AG10803 (cell line): ENCODE measurements at places on chromosomes 5 and 9.
A peak's percentile ranks its signal among the peaks of the same experiment; 100 is the strongest.

DNA sequence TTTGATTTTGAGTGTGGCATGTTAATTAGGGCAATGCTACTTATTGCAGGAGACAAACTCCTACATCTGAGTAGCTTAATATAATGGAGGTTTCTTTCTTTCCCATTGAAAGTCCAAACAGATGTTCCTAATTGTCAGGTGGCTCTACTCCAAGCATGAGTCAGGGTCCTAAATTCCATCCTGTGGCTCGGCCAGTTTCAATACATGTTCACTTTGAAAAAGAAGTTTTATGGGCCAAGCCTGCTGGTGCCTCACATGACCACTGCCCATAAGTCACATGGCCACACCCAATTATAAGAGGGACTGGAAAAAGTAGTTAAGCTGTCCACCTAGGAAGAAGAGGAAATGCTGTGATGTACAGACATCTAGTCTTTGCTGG is 170.4 kb downstream of the ARRDC3 start:
- DNase-seq = peak; percentile 98

GRCh38 chr5:7609726-7610125 is 213.8 kb downstream of the ADCY2 start:
- no peak for DNase-seq

DNA sequence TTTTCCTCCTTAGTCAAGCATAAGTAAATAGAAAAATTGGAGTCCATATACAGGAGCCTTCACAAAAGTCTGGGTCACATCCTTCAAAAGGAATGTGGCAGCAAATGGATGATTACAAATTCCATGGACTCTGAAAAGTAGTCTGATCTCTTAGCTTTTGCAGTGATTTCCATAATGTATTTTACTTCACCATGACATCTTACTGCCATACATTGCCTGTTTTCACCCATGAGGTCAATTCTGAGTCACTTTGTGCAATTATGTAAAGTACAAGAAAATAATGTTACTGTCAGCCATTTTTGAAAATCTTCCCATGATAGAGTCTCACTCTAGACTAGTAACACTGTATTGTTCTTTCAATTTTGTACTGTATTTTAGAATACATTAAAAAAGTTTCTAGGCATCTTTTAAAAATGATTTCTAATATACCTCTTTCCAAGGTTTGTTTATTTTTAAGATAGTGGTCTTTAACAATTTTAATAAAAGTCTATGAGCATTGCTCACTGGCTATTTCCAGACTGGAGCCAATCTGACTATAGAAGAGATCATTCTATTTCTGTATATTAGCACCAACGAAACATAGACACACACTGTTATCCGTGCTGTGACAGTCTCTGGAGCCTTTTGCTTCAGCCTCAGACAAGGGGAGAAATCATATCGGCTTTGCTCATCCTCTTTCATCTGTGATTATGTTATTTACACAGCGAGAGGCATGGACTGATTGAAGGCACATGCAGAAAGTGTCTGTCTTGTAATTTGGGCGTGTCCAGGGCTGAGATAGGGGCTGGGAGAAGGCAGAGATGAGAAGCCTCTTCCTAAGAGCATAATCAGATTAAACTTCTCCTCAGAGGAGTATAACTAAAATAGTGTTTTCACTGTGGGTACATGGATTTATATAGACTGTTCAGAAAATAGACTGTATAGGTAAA is 22.9 kb upstream of the ACTBL2 start:
- no peak for DNase-seq

DNA sequence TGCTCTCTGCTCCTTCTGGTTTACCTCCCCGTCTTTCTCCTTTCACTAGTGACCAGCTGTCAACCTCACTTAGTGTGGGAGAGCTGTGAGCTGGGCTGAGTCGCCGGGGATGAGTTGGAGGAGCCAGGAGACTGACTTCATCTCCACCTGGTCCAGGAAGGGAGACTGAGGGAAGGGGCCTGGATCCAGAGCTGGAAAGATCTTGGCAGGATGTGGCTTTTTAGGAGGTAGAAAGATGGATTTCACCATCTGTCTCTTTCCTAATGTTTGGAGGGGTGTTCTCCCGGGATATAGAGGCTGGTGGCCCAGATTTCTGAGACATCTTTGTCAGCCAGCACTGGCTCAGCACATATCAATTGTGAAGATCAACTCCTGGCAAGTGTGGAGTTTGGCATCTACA is 37.1 kb upstream of the TNC start:
- no peak for DNase-seq

GRCh38 chr5:58380655-58381054 is 79.2 kb downstream of the PLK2 start:
- DNase-seq = no peak

- no peak for DNase-seq
Observed at GRCh38 chr5:177555228-177555627, 865 bp upstream of the FAM193B start.

GRCh38 chr9:79308012-79308411 is 263.8 kb upstream of the TLE4 start:
- no peak for DNase-seq

DNA sequence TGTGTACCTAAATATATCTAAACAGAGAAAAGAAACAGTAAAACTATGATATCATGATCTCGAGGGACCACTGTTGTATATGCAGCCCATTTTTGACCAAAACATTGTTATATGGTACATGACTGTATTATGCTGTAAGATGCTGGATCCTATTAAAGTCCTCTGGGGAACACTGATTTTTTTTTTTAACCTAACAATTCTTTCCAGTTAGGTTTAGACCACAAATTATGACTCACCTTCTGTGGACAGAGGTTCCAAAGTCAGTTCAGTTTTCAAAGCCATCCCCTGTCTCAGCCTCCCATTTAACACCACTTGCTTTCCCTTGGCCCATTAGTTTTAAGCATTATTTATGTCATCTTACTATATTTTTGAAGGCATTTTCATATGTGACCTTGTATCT is 27.1 kb downstream of the TRMO start:
- no peak for DNase-seq

DNA sequence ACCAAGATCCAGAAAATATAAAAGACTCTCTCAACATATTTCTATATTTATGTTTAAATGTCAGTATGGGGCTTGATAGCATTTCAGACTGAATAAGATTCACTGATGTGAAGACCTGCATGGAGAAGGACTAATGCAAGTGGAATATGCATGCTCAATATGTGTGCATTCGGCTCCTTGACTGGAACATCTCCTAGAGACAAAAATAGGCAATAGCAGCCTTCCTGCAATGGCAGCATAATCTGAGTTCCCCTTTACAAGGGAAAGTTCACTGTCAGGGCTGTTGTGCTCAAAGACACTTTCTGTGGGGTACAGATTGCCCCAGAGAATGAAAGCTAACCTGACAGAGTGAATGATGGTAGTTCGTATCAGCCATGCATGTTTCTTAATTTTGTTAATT is 42.4 kb downstream of the STARD4 start:
- DNase-seq = no peak

DNA sequence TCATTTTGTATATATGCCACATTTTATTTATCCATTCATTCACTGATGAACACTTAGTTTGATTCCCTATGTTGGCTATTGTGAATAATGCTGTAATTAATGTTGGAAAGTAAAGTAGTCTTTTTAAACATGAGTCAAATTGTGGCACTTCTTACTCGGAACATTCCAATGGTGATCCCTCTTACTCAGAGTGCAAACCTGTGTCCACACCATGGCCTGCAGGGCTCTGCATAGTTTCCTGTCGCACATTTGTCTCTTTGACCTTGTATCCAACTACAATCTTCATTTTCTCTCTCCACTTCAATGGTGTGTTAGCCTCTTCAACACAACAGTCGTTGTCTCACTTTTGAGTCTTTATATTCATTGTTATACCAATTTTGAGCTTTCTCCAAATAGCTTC is 98.1 kb upstream of the PAPPA start:
- no peak for DNase-seq

DNA sequence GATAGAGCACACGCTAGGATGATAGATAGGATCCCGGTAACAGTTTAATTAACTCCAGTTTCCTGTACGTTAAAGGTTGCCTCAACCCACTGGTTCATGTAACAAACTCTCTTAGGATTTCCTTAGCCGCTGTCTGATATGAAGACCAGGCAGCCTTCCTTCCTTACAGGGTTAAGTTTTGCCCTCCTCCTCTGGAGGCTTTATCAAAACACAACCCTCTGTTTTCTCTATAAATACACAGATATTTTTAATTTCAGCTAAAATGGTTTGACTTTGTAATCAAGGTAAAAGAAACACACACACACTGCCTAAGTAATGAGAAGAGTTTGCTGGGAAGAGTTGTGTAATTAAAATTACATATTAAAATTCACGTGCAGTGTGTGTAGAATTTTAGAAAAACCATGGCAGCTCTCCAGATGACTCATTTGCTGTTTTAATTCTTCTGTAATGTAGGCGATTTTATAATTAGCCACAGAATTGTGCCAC is 369.8 kb downstream of the CSNK1G3 start:
- peak; percentile 54 for DNase-seq

DNA sequence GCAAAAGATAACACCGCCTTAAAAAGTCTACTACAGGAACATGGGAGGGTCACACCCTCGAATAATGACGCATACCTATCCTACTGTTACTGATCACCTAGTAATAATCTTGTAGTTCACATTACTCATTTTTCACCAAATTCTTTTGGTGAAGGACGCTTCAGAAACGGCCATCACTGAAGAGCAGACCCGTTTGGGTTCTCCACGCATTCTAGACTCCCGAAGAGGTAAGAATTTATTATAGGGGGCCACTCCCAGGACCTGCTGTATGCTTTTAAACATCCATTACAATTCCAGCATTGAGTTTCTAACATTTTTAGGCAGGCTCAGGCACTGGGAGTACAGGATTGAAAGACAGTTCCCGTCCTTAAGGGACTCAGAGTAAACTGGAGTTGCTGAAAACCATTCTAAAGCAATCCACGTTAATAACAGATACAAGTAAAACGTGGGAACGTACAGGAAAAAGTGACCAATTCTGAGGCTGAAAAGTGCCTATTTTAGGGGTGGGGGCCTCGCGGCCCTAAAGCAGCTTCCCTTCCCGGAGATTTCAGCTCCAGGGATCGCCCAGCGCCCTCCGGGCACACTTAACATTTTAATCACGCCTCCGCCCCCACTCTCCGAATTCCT is at the start of gene FER:
TSS of gene FER (plus strand) at position 124 of the 627 bp plus-strand sequence. CDS start 50,286 bp downstream, outside the sequence.
- peak; percentile 71 for DNase-seq

GRCh38 chr9:110877374-110877773 is 160.9 kb downstream of the LPAR1 start:
- DNase-seq = no peak

DNA sequence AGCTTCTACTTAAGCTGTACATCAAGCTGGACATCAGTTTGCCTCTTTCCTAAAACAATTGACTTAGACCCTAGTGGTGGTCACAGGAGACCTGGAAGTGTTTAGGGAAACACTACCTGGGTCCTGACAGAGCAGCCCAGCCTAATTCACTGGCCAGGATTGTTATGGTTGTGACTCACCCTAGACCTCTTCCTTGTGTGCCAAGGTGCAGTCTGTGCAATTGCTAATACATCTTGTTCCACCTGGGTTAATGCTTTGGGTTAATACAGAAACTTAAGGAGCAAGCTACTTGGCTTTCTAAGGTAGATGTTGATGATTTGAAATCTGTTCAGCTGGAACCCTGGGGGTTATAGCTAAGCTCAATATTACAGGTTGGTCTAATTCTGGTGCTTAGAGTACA is 48.7 kb upstream of the SLC46A2 start:
- DNase-seq = no peak

GRCh38 chr9:1979741-1980367 is 35.3 kb upstream of the SMARCA2 start:
- DNase-seq = peak; percentile 99

- no peak for DNase-seq
Observed at GRCh38 chr9:137150617-137151457, 11.9 kb downstream of the GRIN1 start.

- no peak for DNase-seq
Observed at GRCh38 chr9:134680393-134681060, 38.9 kb downstream of the COL5A1 start.

- peak; percentile 12 for DNase-seq
Observed at GRCh38 chr5:89628876-89629635, 746.1 kb upstream of the MEF2C start.

DNA sequence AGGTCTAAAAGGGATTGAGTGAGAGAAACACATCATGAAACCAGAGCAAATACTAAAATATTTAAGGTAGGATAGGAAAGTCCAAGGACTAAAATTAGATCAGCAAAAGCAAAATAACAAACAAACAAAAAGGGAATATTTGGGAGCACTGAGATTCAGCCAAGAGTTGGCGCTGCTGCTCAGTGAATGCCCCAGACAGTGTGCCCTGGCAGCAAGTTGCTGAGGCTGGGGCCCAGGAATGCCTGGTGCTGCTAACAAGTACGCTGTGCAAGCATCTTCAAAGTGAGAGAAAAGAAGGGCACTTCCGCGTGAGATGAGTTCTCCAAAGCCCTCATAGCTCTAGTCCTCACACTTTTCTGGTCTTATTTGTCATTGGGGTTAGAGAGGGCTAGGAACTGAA is 603.3 kb downstream of the EFNA5 start:
- DNase-seq = no peak

DNA sequence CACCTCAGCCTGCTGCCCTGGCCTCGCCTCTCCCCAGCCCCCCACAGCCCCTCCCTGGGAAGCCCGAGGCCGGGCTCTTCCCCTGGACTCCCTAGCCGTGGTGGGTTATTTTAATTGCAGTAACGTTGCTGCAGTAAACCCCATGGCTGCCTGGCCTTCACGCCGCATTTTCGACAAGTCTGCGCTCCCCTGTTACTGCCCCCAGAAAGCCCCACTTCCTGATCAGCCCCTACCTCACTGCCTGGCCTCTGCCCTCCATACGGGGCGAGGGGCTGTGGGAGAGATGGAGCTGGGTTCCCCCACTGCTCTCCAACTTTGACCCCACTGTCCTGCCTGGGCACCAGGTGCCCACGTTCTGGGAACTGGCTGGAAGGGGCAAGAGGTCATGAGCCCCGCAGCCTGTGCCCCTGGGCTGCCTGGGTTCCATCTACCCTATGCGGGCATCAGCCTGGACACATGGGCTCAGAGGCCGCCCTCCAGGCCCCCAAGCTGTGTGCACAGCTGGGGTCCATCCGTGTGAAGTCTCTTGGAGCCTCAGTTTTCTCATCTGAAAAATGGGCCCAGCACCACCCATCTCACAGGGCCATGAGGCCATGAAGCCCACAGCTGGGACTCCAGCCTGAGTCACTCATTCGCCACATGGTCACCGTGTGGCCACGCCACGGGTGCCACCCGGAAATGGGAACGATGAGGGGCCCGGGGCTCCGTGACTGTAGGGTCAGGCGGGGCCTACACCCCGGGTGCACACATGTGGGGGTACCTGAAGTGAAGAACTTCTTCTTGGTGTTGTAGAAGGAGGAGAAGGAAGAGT is 11.5 kb downstream of the EGFL7 start:
- no peak for DNase-seq

DNA sequence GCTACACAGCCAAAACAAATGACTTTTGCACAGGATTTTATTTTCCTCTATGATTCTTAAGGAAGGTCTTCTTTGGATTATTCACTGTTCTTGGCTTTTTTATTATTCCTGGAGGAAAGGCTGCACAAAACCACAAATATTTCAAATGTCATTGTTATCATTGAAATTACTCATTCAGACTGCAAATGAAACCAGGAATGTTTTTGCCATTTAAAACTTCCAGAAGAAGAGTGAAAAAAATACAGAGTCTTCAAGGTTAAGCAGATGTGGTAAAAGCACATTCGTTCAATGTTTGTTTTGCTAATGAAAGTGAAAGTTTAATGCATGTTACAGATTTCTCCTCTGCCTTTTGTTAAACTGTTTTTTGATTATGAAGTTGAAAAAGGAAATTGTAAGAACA is 238.2 kb downstream of the TLE4 start:
- peak; percentile 79 for DNase-seq
